ENCODE measurements at places on chromosomes 13 and 19. TPM values are rescaled to one million over a fixed set of nuclear protein-coding genes. Genes with fewer than 3 reads are reported as not detected.

GRCh38 chr13:28047757-28048388 lies 52.5 kb downstream of the FLT3 start:
- H3K4me1 ChIP-seq, result no peaks in the 10 kb centered on the region
- no peak for DNase-seq
- no peak overlapping the region for H3K4me3 ChIP-seq
- H3K27me3 ChIP-seq, result no peaks in the 10 kb centered on the region

The POLRMT gene
- total RNA-seq, result 30.4 TPM

DNA sequence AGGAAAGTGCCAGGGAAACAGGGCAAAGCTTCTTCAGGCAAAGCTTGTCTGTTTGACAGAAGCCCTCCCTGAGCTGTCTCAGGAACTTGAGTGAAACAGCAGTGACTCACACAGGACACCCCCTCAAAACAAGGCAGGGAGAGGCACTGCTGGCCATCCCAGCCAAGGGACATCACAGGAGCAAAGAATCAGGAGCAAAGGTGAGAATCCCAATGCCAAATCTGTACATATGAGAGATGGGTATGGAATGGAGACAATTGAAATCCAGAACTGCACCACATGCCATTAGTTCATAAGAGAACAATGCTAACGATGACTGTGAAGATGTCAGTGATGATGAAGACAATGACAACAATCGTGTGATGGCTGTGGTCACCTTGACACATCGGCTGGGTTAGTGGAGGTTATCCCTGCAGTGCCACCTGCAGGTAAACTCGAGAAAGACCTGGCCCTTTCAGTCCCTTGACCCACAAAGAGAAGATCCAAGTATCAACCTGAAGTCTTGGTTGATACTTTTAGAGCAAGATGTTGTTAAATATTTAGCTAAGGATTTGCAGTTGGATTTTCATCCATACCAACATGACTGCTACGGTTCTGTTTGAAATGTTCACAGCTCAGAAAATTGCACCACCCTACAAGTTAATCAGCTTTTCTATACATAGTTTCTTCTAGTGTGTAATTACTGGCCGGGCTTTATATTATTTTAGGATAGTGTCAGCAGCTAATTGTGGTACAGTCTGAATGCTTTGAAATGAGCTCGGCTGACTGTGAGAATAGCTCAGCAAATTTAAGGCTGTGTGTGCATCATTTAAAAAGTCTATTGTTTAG lies 42.0 kb upstream of the IPO5 start:
- H3K4me3 ChIP-seq, result no peak overlapping the region
- no peak overlapping the region for H3K27ac ChIP-seq
- H3K4me1 ChIP-seq, result no peaks in the 10 kb centered on the region
- no peaks in the 10 kb centered on the region for H3K36me3 ChIP-seq
- no peak for DNase-seq

The KLK15 gene
- total RNA-seq, result not detected

GRCh38 chr19:31595521-31595920 lies 246.3 kb upstream of the TSHZ3 start:
- no peaks in the 10 kb centered on the region for H3K4me1 ChIP-seq
- H3K36me3 ChIP-seq, result no peaks in the 10 kb centered on the region
- no peak for DNase-seq
- H3K4me3 ChIP-seq, result no peak overlapping the region

- no peak for DNase-seq
- no peak overlapping the region for H3K27ac ChIP-seq
- H3K4me3 ChIP-seq, result no peak overlapping the region
- H3K36me3 ChIP-seq, result peaks cover 80% of the 10 kb centered on the region
- H3K27me3 ChIP-seq, result no peaks in the 10 kb centered on the region
These were observed 47.2 kb downstream of the TM9SF2 start for GRCh38 chr13:99548448-99548847.

DNA sequence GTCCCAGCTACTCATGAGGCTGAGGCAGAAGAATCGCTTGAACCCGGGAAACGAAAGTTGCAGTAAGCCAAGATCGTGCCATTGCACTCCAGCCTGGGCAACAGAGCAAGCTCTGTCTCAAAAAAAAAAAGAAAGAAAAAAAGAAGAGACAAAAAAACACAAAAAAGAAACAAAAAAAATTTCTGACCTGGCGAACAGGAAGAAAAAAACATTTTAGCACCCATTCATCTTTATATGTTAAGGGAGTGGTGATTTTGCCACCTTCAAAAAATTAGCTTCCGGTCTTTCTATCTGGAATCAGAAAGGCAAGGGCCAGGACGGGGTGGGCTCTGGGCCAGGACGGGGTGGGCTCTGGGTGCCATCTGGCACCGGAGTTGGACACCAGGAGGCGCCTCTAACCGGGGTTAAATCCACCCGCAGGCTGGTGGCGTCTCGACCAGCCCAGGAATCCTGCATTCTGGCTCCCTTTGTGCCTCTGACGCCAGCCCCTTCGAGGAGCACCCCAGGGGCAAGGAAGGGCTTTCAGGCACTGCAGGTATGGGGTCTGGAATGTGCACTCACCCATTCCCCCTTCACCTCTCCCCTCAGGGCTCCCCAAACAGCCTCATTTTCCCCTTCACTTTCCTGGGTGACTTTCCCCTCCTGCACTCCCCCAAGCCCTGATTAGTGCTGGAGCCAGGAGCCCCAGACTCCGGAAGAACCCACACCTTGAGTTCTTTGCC lies 10.4 kb upstream of the ZSWIM4 start:
- peak; percentile 73 for DNase-seq
- no peaks in the 10 kb centered on the region for H3K27me3 ChIP-seq
- H3K27ac ChIP-seq, result no peak overlapping the region
- no peaks in the 10 kb centered on the region for H3K36me3 ChIP-seq

The LYL1 gene
- total RNA-seq, result 15.3 TPM

GRCh38 chr19:41409288-41409687 lies 11.7 kb downstream of the BCKDHA start:
- H3K4me3 ChIP-seq, result no peak overlapping the region
- no peak for DNase-seq
- peak overlapping the region; percentile 71 for H3K27ac ChIP-seq
- H3K27me3 ChIP-seq, result no peaks in the 10 kb centered on the region

The OR7E24 gene
- not detected for total RNA-seq

DNA sequence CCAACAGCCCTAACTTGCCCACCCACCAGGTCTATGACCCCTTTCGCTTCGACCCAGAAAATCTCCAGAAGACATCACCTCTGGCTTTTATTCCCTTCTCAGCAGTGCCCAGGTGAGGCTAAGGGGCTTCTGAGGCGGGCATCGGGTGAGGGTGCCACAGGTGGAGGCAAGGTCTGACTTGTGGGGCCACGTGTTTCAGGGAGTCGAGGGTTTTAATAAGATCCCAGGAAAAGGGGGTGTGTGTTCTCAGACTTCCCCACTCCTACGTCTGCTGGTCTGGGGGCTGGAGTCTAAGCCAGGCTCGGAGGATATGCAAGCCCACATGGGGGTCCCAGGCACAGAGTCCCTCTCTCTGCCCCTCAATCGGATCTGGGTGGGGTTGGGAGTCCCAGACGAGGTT lies 30.9 kb upstream of the CYP4F8 start:
- H3K27ac ChIP-seq, result no peak overlapping the region
- peaks cover 8% of the 10 kb centered on the region for H3K4me1 ChIP-seq
- DNase-seq, result peak; percentile 7
- H3K27me3 ChIP-seq, result peaks cover 6% of the 10 kb centered on the region

The GJB2 gene
- total RNA-seq, result 0.20 TPM

DNA sequence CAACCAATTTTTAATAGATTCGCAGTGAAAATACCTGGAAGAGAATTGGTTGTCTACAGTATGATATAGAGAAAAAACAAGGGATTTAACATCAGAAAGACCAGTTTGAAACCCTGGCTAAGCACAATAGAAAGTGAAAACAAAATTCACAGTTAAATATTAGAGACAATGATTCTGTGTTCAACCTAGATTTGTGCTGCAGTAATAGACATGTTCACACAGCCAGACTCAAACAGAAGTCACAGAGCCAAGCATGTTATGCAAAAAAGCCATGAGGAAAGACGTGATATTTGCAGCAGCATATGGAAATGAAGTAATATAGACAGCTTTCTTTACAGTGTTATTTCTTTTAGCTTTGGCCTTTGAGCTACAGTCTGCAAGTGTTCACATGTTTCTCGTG lies 48.1 kb downstream of the SCEL start:
- no peaks in the 10 kb centered on the region for H3K27me3 ChIP-seq
- no peaks in the 10 kb centered on the region for H3K36me3 ChIP-seq
- H3K27ac ChIP-seq, result no peak overlapping the region
- no peaks in the 10 kb centered on the region for H3K4me1 ChIP-seq

The GARRE1 gene
- total RNA-seq, result 25.5 TPM

GRCh38 chr13:21149568-21149967 lies 26.8 kb downstream of the SKA3 start:
- H3K27ac ChIP-seq, result peak overlapping the region; percentile 67
- DNase-seq, result no peak
- H3K27me3 ChIP-seq, result no peaks in the 10 kb centered on the region
- no peaks in the 10 kb centered on the region for H3K4me1 ChIP-seq
- peaks cover 25% of the 10 kb centered on the region for H3K36me3 ChIP-seq

DNA sequence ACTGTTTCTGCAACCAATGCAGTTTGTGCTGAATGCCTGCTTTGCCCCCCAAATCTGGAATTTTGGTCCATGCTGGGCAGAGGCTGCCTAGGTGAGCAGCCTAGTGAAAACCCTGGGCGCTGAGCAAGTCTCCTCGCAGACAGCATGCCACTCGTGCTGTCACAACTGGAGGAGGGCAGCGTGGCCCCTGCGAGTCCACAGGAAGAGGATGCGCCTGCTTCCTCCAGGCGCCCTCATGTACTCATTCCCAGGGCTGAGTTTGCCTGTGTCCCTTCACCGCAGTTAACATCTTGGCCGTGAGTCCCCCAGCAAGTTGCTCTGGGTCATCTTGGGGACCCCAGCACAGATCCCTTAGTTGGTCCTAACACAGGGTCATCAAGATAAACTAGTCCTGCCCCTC lies 26.2 kb upstream of the TMEM160 start:
- H3K27ac ChIP-seq, result no peak overlapping the region
- no peak overlapping the region for H3K4me3 ChIP-seq
- H3K4me1 ChIP-seq, result peaks cover 19% of the 10 kb centered on the region
- no peaks in the 10 kb centered on the region for H3K27me3 ChIP-seq
- peaks cover 49% of the 10 kb centered on the region for H3K36me3 ChIP-seq

DNA sequence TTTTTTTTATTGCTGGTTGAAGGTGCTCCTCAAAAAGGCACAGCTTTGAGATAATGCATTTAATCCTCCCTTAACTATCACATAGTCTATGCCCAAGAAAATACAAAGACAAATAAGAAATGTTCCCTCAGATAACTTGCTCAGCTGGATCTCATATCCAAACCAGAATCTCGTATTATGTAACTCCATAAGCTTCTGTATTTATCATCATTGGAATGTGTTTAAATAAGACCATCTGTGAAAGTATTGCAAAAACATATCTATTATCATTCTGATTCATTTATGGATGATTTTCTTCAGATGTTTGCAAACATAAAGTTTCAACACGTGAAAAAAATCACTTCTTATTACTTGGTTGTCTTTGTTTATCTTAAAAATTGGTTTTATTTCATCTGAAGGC lies 190.9 kb downstream of the IRS2 start:
- no peaks in the 10 kb centered on the region for H3K4me1 ChIP-seq
- H3K27ac ChIP-seq, result no peak overlapping the region
- no peak overlapping the region for H3K4me3 ChIP-seq
- no peak for DNase-seq

The C1QTNF9 gene
- 0.67 TPM for total RNA-seq

GRCh38 chr13:33927315-33927714 lies 109.4 kb downstream of the RFC3 start:
- H3K4me1 ChIP-seq, result no peaks in the 10 kb centered on the region
- no peak for DNase-seq
- no peak overlapping the region for H3K4me3 ChIP-seq
- no peak overlapping the region for H3K27ac ChIP-seq

The KIRREL2 gene
- total RNA-seq, result 0.51 TPM

The ZNF773 gene
- total RNA-seq, result 2.1 TPM

The ZFR2 gene
- not detected for total RNA-seq

The ZNF816 gene
- total RNA-seq, result 5.5 TPM

DNA sequence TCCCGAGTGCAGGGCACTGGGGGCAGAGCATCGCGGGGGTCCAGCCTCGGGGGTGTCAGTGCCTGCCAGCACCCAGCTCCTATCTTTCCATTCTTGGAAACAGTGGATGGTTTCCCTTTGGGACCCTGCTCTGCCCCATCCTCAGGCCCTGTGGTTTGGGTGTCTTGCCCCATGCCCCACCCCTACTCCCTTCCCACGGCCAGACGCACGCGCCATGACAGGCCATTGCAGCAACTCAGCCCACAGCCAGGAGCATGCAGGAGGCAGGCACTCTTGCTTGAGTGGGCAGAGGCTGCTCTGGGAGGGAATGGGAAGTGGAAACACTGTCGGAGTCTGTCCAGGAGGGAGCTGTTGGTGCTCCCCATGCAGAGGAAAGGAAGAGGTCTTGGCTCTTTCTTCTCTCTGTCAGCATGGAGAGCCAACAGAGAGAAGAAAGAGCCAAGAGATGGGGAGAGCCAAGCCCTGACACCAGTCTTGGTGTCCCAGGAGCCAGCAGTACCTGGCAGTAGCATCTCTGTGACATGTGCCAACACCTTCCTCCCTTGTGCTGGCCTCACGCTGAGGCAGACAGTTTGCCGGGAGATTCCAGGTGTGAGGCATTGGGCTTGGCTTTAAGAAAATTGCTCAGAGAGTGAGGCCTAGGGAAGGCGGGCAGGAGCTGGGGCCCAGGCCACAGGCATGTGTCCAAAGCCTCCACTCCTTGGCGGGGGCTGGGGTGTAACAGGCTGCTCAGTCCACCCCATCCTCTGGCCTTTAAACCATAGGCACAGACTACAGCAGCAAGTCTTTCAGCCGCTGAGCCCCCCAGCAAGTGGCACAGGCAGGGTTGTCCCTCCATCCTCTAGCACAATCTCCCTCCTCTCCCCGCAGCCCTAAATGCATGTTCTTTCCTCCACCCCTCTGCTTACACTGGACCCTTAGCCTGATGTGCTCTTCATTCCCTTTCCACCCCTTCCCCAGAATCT lies 86.7 kb upstream of the UQCRFS1 start:
- no peaks in the 10 kb centered on the region for H3K4me1 ChIP-seq
- H3K27ac ChIP-seq, result no peak overlapping the region
- H3K36me3 ChIP-seq, result no peaks in the 10 kb centered on the region
- no peaks in the 10 kb centered on the region for H3K27me3 ChIP-seq

The PNMA8B gene
- 1.0 TPM for total RNA-seq

The LGALS4 gene
- not detected for total RNA-seq

The NDUFA3 gene
- 108 TPM for total RNA-seq

DNA sequence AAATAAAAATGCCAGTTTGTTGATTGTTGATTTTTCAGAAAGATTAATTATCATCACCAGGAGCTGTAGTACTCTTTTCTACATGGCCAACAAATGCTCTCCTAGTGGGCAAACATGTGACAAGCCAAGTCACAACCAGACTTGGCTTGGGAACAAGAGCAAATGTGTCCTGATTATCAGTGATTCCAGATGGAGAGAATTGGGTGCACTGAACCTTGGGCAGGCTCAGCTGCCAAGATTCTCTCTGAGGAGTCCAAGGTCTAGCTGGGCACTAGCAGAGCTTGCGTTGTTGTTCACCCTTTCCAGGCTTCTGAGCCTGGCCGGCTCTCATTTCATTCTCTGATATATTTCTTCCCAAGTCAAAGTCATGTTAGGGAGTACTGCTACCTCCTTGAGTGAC lies 27.3 kb upstream of the GPI start:
- peaks cover 14% of the 10 kb centered on the region for H3K4me1 ChIP-seq
- H3K27ac ChIP-seq, result peak overlapping the region; percentile 30
- no peaks in the 10 kb centered on the region for H3K27me3 ChIP-seq

- no peak overlapping the region for H3K4me3 ChIP-seq
- no peak for DNase-seq
- no peak overlapping the region for H3K27ac ChIP-seq
- no peaks in the 10 kb centered on the region for H3K36me3 ChIP-seq
- no peaks in the 10 kb centered on the region for H3K4me1 ChIP-seq
These were observed 554.1 kb upstream of the MIR17HG start for GRCh38 chr13:90793261-90793820.

GRCh38 chr13:38223089-38223488 lies 126.6 kb upstream of the UFM1 start:
- H3K27ac ChIP-seq, result no peak overlapping the region
- no peaks in the 10 kb centered on the region for H3K4me1 ChIP-seq
- H3K36me3 ChIP-seq, result no peaks in the 10 kb centered on the region
- no peaks in the 10 kb centered on the region for H3K27me3 ChIP-seq

The PSG6 gene
- not detected for total RNA-seq

Measured in right atrium auricular region (tissue), 2 donors.